ENCODE measurements at places on chromosomes 5 and 9. TPM values are rescaled to one million over a fixed set of nuclear protein-coding genes. Genes with fewer than 3 reads are reported as not detected.
A peak's percentile ranks its signal among the peaks of the same experiment; 100 is the strongest.

The SLC34A3 gene
- total RNA-seq, result not detected

GRCh38 chr9:136640171-136641111, 22.3 kb upstream of the EGFL7 start:
- H3K4me1 ChIP-seq, result no peaks in the 10 kb centered on the region
- H3K27ac ChIP-seq, result no peak overlapping the region
- H3K36me3 ChIP-seq, result no peaks in the 10 kb centered on the region
- no peaks in the 10 kb centered on the region for H3K27me3 ChIP-seq
- DNase-seq, result no peak

GRCh38 chr5:83972236-83972635, 251.6 kb upstream of the HAPLN1 start:
- H3K27me3 ChIP-seq, result no peaks in the 10 kb centered on the region
- no peak for DNase-seq
- H3K36me3 ChIP-seq, result no peaks in the 10 kb centered on the region
- H3K4me3 ChIP-seq, result no peak overlapping the region

- peaks cover 76% of the 10 kb centered on the region for H3K36me3 ChIP-seq
- H3K27ac ChIP-seq, result peak overlapping the region; percentile 28
- DNase-seq, result no peak
These were observed 9.9 kb downstream of the HNRNPH1 start for GRCh38 chr5:179613460-179614071.

GRCh38 chr5:139103762-139104161, 94.4 kb downstream of the SIL1 start:
- no peaks in the 10 kb centered on the region for H3K36me3 ChIP-seq
- H3K27ac ChIP-seq, result no peak overlapping the region
- no peaks in the 10 kb centered on the region for H3K27me3 ChIP-seq
- no peak overlapping the region for H3K4me3 ChIP-seq
- peaks cover 25% of the 10 kb centered on the region for H3K4me1 ChIP-seq

DNA sequence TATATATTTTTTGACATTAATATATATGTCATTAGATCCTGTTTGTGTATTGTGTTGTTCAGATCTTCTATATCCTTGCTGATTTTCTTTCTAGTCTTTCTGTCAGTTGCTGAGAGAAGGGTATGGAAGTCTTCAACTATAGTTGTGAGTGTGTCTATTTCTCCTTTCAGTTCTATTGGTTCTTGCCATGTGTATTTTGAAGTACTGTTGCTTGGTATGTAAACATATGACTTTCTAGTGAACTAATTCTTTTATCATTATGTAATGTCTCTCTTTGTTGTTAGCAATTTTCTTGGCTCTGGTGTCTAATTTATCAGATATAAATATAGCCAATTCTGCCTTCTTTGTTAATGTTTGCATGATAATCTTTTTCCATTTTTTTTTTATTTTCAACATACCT, 84.3 kb upstream of the CAST start:
- no peaks in the 10 kb centered on the region for H3K27me3 ChIP-seq
- H3K36me3 ChIP-seq, result no peaks in the 10 kb centered on the region
- H3K4me3 ChIP-seq, result no peak overlapping the region
- no peak overlapping the region for H3K27ac ChIP-seq
- H3K4me1 ChIP-seq, result no peaks in the 10 kb centered on the region
- DNase-seq, result no peak
